ENCODE measurements at places on chromosomes 11 and 22.

- DNase-seq, result no peak
These were observed 350.8 kb downstream of the TBC1D22A start for GRCh38 chr22:47112994-47113852.

- DNase-seq, result peak; percentile 37
These were observed 413.9 kb downstream of the TENM4 start for GRCh38 chr11:79026803-79027445.

DNA sequence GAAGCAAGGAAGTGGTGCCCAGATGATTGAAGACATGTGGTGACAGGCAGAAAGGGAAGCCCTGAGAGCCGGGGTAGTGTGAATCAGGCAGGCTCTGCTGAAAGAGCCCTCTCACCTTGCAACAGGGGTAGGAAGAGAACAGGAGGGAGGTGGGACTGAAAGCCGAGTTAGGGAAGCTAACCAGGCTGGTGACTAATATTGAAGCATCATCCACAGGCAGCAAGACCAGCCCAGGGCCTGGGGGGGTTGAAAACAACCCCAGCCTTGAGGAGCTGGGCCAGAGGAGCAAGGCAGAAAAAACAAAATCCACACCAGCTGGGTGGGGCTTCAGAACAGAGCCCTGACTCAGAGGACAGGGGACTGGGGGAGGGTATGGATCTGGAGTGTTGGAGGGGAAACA lies 35.0 kb upstream of the CRTAM start:
- DNase-seq, result peak; percentile 92

DNA sequence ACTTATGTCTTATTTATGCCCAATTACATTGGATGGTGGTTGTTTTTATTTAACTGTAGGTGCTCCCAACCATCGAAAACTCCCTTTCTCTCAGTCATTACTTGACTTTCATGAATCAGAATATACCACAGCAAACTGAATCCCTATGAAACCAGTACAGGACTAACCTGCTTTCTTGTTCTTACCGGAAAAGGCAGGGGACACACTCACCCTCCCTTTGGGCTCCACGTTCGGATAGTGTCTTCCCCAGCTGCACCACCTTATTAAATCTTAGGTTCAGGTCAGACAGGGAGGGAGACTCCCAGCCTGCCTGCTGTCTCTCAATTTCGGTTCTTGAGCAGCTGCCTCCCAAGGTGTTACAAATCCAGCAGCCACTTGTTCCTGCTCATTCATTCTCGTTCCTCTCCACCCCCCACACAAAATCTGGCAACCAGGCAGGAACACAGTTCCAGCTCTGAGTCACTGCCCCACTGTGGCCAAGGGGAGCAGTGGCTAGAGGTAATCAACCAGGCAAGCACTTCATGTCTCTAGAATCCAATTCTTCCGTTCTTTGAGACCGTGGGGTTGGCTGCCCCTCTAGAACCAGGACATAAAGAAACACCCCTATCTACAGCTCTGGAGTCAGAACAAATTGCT lies 133.0 kb downstream of the PLEKHA7 start:
- DNase-seq, result peak; percentile 66

DNA sequence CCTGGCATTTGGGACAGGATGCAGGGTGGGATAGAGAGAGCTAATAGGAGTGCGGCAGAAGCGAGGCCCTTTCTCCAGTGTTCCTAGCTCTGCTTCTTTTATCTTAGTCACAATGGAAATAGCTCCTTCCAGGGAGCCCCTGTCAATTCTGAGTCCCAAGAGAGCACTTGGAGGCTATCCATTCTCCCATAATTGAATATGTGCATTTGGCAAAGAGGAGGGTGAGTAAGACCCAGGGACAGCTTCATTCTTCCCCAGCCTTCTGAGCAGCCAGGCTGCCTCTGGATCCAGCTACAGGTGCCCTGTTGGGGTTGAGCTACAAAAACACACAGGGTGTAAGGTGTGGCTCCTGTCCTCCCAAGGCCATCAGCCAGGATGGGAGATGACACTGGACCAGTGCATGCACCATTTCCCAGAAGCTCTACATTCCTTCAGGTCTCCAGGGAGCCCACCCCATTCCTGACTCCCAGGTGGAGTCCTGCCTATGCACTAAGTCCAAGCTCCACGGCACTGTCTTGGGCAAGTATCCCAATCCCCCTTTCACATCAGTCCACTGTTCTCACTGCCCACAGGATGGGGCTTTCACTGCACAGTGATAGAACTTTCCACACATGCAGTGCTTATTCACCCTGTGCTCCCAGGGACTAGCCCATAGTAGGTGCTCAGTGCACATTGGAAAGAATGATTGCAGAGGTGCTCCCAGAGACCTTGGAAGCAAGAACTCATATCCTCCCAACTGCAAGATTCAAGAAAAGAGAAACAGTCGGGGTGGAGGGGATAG lies 6.2 kb downstream of the MS4A10 start:
- DNase-seq, result no peak

- no peak for DNase-seq
These were observed 99.1 kb upstream of the ANO1 start for GRCh38 chr11:69978841-69979614.

GRCh38 chr11:80155412-80156017 lies 714.7 kb upstream of the TENM4 start:
- DNase-seq, result peak; percentile 41

- DNase-seq, result peak; percentile 55
These were observed at the start of gene CALCB for GRCh38 chr11:15073361-15074205. TSS of gene CALCB (plus strand) at chr11:15073593. CDS start at chr11:15074719, 1,126 bp downstream.

GRCh38 chr11:84106541-84106940 lies 820.4 kb upstream of the CCDC90B start:
- DNase-seq, result no peak

GRCh38 chr11:81420668-81421250 lies 1312.9 kb downstream of the FAM181B start:
- no peak for DNase-seq

DNA sequence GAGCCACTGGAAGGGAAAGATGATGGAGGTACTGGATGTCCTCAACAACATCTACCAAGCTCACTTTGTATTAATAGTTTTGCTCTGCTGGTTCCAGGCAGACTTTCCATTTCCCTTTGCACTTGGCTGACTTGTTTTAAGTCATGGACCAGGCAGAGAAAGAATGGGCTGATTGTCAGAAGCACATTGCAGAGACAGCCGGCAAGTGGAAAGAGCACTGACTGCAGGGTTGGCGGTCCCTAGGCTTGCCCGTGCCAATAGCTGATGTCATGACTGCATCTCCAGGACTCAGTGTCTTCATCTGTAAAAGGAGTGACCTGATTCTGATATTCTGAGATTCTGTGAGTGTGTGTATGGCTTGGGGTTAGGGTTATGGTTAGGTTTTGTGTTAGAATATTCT lies 20.9 kb upstream of the NNMT start:
- DNase-seq, result no peak

DNA sequence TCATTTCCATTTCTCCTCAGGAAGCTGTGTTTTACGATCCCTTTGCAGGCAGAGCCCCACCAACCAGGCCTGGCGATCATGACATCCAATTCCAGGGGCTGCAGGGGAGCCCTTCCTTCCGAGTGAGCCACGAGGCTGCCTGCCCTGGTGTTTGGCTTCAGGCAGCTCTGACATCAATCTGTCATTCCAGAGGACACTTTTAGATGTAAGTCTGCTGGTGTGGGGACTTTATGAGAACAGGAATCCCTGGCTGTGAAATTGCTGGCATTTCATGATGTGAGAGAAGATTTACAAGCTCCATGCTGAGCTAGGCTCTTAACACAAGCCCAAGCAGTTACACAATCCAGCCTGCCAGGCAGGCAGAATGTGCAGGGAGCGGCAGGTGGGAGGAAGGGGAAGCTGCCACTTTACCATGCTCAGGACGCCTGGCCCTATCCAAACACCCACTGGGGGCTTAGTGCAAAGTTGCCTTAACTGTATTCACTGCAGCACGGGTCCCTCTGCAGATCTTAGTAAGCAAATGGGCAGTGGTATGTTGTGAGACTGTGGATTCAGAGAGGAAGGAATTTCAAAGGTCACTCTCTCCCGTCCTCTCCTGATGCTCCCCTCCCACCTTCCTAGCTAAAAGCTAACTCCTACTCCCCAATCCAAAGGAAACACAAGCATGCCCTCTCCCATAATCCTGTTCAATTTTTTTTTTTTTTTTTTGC lies 43.4 kb upstream of the MICAL2 start:
- peak; percentile 75 for DNase-seq

GRCh38 chr11:8192016-8192895 lies 23.4 kb upstream of the RIC3 start:
- DNase-seq, result peak; percentile 77

DNA sequence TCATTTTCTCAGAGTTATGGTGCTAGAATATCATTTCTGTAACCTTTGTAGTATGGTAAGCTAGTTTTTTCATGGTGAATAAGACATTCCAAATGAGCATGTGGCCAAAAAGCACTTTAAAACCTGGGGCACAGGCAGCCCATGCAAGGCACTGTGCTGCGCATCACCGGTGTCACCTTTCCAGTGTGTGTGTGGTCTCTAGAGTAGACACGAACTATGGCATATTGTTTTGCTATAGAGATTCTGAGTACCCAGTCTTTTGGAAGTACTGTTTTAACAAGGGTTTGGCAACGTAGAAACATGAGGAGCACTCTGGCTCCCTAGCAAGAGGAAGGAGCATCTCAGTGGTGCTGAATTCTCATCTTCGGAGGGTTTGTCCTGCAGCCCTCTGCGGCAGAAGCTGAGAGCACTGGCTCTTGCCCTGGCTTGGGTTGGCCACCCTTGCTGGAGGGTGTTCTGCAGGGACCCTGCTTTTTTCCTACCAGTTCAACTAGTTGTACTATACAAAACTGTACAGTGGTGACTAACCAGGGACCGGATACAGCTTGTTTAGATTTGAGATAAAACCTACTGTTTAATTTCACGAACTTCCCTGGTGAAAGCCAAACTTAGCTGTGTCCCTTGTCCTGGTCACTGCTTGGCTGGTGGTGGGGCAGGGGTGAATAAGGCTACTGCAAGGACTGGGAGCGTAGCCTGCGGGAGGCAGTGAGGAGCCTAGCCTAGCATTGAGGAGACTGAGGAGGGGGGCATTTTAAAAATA lies 135.7 kb downstream of the ATXN10 start:
- peak; percentile 21 for DNase-seq

DNA sequence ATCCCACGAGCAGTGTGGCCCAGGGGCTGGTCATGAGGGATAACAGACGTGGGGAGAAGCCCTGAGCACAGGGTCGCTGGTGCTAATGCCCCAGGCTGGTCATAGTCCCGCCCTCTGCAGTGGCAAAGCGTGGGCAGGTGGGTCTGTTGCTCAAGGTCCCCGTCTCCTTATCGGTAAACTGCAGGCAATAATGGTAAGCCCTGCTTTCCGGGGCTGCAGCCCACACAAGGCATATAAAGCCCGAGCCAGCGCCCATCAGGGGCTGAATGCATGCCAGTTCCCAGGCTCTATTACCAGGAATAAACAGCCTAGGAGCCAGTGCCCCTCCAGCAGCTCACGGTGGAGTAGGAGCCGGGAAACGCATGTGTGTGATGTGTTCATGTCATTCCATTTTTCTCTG lies 261.0 kb downstream of the BRD1 start:
- DNase-seq, result no peak

GRCh38 chr11:32439501-32440210 lies 4.3 kb upstream of the WT1 start:
- no peak for DNase-seq

DNA sequence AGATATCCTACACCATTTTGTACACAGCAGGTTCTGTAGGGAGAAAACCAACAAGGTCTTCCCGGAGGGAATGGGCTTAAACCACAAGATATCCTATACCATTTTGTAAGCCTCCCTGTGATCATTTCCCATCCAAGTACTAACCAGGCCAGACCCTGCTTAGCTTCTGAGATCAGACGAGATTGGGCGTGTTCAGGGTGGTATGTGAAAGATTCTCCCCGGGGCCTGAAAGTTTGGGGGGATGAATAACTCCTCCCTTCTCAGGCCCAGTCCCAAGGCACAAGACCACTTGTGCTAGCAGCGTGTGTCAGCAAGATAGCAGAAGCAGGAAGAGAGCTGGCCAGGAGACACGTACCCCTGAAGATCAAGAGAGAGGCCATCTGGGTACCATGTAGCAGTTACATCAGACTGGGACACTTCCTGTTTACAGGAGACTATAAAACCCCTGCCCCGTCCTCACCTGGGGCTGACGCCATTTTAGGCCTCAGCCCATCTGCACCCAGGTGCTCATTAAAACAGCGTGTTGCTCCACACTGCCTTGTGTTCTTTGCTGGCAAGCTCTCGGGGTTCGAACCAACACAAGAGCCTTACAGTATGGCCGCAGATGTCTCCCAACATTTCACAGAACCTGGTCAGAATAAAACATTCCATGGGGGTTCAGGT lies 17.3 kb downstream of the MIF start:
- no peak for DNase-seq

DNA sequence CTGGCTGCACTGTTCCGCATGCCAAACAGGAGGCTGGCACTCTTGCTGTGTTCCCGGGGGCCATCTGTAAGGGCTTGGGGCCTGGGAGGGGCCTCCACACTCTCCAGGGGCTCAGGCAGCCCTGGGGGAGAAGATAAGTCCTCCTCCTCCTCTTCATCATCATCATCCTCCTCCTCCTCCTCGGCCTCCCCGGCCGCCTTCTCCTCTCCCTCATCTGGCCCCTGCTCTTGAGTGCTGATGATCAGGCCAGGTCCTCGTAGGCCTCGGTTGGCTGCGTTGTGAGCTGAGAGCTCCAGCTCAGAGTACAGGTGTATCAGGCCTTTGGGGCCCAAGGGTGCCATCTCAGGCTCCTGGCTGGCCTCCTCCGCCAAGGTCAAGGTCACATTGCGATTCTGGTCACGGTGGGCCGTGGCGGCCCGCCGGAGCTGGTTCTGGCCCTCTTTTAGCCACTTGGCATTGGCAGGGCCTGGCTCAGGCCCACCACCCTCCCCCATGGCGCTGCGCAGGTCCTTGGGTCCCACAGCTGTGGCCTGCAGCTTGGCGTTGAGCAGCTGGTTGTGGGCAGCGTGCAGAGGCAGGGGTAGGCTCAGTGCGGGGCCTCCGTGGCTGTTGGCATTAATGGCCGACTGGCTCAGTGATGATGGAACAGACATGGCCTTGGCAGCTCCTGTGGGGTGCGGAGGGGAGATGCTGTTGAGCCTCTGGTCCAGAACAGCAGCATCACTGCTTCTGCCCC lies 8.0 kb downstream of the APBB1 start:
- no peak for DNase-seq

GRCh38 chr11:17528906-17529843 lies 15.0 kb downstream of the USH1C start:
- no peak for DNase-seq

DNA sequence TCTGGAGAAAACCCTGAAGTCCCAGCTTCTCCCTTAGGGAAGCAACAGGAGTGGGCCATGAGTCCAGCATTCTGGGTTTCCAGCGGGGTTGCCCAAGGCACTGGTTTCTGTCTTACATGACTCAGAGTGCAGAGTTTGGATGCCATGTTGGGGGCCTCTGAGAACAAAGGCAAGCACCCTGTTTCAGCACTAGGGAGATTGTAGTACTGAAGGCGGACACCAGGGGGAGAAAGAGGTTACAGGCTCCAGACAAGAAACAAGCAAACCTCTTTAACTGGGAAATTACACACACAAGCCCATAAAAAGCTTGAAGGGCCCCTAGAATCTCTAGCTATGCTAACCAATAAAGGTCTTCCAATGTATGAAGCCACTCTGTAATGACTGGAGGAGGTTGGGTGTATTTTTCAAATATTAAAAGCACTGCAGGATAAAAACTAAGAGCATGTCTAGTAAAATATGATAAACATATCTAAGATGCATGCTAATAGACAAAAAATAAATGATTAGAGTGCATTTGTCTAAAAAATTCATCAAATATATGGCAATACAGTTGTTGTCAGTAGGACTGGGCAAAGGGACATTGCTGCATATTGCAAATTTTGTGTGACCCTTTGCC lies 7.1 kb downstream of the MS4A6E start:
- peak; percentile 55 for DNase-seq
